Adrenal gland (tissue), 19 donors: ENCODE measurements at places on chromosomes 6 and 20. TPM values are rescaled to one million over a fixed set of nuclear protein-coding genes. Genes with fewer than 3 reads are reported as not detected.
A peak's percentile ranks its signal among the peaks of the same experiment; 100 is the strongest.

DNA sequence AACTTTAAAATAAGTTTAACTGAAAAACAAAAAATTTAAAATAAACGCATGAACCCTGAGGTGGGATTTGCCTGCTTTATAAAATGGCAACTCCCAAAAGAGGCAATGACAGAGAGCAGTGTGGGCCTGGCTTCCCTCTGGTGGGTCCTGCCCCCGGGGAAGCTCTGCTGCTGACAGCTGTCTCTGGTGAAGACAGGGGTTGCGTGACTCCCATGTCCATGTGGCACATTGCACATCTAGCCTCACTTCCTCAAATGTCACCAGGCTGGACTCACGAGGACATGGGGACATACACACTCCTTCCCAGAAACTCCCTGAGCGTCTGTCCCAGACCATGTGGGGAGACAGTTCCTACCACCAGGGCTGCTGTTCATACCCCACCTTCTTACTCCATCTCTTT is 66.2 kb downstream of the ABHD12 start:
- DNase-seq, result peak; percentile 38
- H3K4me3 ChIP-seq, result no peak overlapping the region
- H3K27ac ChIP-seq, result peak overlapping the region; percentile 69
- H3K4me1 ChIP-seq, result no peaks in the 10 kb centered on the region
- no peaks in the 10 kb centered on the region for H3K27me3 ChIP-seq
- H3K36me3 ChIP-seq, result no peaks in the 10 kb centered on the region

DNA sequence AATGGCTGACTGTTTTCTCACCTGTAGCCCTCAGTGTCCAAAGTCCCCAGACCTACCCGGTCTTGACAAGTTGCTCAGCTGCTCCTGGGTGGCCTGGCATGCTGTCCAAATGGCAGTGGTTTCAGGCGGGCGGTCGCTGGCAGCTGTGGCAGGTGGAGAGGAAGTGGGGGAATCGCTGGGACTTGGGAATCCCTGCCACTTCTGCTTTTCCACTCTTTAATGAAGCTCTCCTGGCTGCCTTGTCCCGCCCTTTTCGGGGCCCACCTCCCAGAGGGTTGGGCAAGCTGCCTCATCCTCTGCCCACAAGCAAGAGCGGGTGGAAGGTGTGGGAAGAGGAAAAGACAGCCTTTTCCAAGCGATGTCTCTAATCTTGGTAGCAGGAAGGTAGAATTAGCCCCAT is at the start of gene OCSTAMP:
Gene OCSTAMP (minus strand): TSS at position 194 of the 400 bp plus-strand sequence. CDS start 94 bp downstream, at position 100.
- no peak within 1 kb of the TSS for H3K4me3 ChIP-seq
- no peaks in the 10 kb centered on the region for H3K4me1 ChIP-seq
- no peak for DNase-seq
- H3K27me3 ChIP-seq, result no peaks in the 10 kb centered on the region

- no peak for DNase-seq
- no peaks in the 10 kb centered on the region for H3K27me3 ChIP-seq
- H3K4me3 ChIP-seq, result no peak overlapping the region
- no peak overlapping the region for H3K27ac ChIP-seq
- H3K36me3 ChIP-seq, result no peaks in the 10 kb centered on the region
These were observed 128.7 kb downstream of the TBC1D32 start for GRCh38 chr6:121205569-121205968.

The PACRG gene
- 6.1 TPM for total RNA-seq

The ZC3H12D gene
- total RNA-seq, result 12.0 TPM

GRCh38 chr6:1749041-1749440 is 139.3 kb downstream of the FOXC1 start:
- no peak overlapping the region for H3K27ac ChIP-seq
- H3K4me3 ChIP-seq, result no peak overlapping the region
- no peaks in the 10 kb centered on the region for H3K27me3 ChIP-seq
- no peaks in the 10 kb centered on the region for H3K36me3 ChIP-seq
- H3K4me1 ChIP-seq, result no peaks in the 10 kb centered on the region

DNA sequence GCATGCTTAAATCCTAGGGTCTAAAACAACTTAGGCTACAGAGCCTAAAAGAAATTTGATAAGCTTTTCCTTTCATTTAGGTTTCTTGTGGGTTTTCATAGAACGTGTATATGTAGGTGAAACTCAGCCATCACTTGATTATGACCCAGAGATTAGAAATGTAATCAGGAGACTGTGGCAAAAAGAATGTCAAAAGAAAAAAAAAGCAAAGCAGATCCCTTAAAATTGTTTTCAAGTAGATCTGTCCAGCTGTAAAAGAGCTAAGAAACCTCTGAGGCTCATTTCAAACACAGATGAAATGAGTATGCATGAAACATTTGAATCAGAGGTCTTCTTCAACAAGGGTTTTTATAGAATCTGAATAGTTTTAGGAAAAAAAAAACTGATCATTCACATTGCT is 341.3 kb upstream of the PRDM1 start:
- H3K27ac ChIP-seq, result no peak overlapping the region
- no peak overlapping the region for H3K4me3 ChIP-seq
- H3K27me3 ChIP-seq, result no peaks in the 10 kb centered on the region
- DNase-seq, result no peak
- no peaks in the 10 kb centered on the region for H3K4me1 ChIP-seq
- no peaks in the 10 kb centered on the region for H3K36me3 ChIP-seq

- H3K27ac ChIP-seq, result no peak overlapping the region
- H3K36me3 ChIP-seq, result no peaks in the 10 kb centered on the region
- H3K27me3 ChIP-seq, result no peaks in the 10 kb centered on the region
- DNase-seq, result no peak
- H3K4me1 ChIP-seq, result peaks cover 13% of the 10 kb centered on the region
- no peak overlapping the region for H3K4me3 ChIP-seq
These were observed 14.7 kb upstream of the CDKN1A start for GRCh38 chr6:36663504-36664446.

DNA sequence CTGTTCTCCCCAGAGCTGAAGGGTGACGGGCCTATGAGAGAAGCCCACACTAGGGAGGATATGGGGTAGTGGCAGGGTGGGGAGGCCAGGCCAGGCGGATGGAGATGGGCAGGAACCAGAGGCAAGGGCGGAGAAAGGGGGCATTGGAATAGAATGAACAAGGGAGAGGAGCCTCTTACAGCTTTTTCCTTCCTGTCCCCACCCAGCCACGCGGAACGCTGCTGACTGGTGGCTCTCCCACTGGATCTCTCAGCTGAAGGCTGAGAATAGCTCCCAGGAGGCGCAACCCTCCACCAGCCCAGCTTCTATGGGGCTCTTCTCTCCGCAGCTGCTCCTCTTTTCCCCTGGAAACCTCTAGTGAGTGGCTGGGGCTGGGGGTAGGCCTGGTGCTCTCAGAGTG is 10.8 kb downstream of the DLK2 start:
- no peaks in the 10 kb centered on the region for H3K27me3 ChIP-seq
- H3K4me1 ChIP-seq, result no peaks in the 10 kb centered on the region
- H3K27ac ChIP-seq, result no peak overlapping the region
- peaks cover 84% of the 10 kb centered on the region for H3K36me3 ChIP-seq
- DNase-seq, result no peak
- H3K4me3 ChIP-seq, result no peak overlapping the region

DNA sequence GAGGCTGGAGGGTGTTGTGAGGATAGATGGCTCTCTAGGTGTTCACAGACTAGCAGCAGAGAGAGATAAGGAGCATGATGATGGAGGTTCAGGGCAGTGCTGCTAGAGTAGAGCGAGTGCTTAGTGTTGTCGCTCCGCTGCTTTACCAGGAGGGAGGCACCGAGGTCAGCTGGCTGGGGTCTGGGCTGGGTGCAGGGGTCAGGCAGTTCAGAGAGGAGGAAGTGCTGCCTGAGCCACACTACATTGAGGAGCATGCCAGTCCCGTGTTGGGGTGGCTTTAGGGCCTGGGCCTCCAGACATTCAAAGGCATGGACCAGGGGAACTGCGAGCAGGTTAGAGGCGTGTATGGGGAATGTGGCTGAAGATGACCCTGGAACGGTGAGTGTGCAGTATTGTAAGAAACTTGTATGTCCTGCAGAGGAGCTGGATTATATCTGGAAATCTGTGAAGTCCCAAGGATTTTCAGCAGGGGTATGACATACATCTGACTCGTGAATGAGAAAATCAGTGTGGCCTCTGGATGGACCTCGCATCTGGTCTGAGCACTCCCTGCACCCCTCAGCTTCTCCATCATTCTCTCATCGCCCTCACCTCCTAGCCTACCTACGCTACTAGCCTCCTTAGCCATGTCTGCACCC is 66.9 kb downstream of the IGF2R start:
- no peaks in the 10 kb centered on the region for H3K27me3 ChIP-seq
- no peak overlapping the region for H3K4me3 ChIP-seq
- peak overlapping the region; percentile 58 for H3K27ac ChIP-seq
- peaks cover 9% of the 10 kb centered on the region for H3K4me1 ChIP-seq

DNA sequence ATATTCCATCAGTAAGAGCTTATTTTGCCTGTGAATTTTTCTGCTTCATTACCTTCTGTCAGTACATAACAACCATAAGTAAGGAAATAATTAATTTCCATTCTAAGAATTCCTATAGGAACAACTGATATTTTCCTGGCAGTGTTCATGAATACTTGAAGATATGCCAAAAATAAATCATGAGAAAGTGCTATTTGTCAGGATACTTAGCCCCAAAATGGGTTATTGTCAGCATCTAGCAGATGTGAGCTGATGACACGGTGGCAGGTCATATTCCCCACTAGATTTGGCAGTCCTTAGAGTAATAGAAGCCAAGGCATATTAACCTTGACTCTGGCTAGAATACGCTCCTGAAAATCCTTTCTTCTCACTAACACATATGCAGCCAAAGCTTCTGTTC is 43.2 kb upstream of the CRISP1 start:
- H3K36me3 ChIP-seq, result no peaks in the 10 kb centered on the region
- no peaks in the 10 kb centered on the region for H3K27me3 ChIP-seq
- no peak overlapping the region for H3K27ac ChIP-seq

DNA sequence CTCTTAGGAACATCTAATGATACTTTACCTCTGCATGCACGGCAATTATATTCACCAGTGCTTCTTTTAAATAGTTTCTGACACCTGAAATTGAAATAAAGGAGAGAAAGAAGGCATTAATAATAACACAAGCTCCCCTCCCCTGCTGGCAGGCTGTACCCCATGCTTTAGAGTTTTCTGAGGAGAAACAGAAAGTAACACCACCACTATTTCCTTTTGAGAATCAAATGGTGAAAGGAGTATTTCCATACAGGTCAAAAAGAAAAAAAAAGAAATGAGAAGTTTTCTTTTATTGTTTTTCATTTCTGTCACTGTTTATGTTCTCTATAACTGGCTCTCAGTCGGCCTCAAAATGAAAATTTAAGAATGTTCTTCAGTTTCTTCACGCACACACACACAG is 108.1 kb downstream of the IRF4 start:
- no peak overlapping the region for H3K27ac ChIP-seq
- no peak overlapping the region for H3K4me3 ChIP-seq
- H3K27me3 ChIP-seq, result no peaks in the 10 kb centered on the region

DNA sequence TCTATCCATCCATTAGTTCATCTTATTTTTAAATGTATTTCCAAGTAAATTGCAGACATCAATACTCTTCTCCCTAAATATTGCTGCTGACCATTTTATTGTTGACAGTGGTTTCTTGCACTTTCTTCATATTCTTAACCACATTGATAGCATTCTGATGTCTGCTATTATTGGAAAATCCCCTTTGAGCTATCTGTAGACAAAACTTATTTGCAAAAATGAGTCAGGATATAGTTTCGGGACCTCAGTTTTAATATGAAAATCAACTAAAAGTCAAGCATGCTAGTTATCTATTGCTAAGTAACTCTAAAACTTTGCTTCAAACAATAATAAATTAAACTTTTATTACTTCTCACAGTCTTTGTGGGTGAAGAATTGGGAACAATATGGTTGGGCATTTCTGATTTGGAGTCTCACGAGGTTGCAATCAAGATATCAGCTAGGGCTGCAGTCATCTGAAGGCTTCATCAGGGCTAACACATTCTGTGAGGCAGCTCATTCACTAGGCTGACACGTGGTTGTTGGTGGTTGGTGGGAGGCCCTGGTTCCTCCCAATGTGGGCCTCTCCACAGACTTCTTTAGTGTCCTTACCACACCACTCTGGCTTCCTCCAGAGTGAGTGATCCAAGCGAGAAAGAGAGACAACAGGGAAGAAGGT is 32.7 kb downstream of the CD109 start:
- H3K27ac ChIP-seq, result no peak overlapping the region
- H3K4me3 ChIP-seq, result no peak overlapping the region
- H3K4me1 ChIP-seq, result no peaks in the 10 kb centered on the region
- no peak for DNase-seq
- no peaks in the 10 kb centered on the region for H3K36me3 ChIP-seq

- H3K36me3 ChIP-seq, result no peaks in the 10 kb centered on the region
- no peak overlapping the region for H3K4me3 ChIP-seq
- H3K4me1 ChIP-seq, result peaks cover 9% of the 10 kb centered on the region
- no peaks in the 10 kb centered on the region for H3K27me3 ChIP-seq
These were observed 313.6 kb downstream of the ALDH8A1 start for GRCh38 chr6:134636186-134636799.

The ARFRP1 gene
- 63.8 TPM for total RNA-seq

The RNF144B gene
- total RNA-seq, result 8.4 TPM

- no peaks in the 10 kb centered on the region for H3K36me3 ChIP-seq
- DNase-seq, result no peak
- no peaks in the 10 kb centered on the region for H3K27me3 ChIP-seq
- H3K4me1 ChIP-seq, result no peaks in the 10 kb centered on the region
- no peak overlapping the region for H3K4me3 ChIP-seq
These were observed 59.7 kb downstream of the GPR6 start for GRCh38 chr6:110037726-110038295.

DNA sequence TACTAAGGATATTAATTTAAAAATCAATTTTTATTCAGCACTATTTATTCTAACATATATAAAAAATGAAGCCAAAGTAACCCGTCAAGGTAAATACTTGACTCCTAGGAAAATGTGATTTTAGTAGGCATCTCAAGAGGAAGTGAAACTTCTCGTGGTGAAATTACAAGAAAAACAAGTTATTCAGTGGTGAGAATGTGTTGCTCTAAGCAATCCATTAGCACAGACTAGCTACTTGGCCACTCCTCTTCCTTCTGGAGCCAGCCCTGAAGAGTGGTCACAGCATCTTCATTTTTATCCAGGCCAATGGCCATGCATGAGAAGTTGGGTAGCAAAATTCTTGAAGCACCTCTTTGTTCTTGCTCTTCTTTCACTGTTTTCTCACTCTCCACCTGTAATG is 40.4 kb upstream of the GFRAL start:
- H3K27me3 ChIP-seq, result no peaks in the 10 kb centered on the region
- no peaks in the 10 kb centered on the region for H3K4me1 ChIP-seq
- DNase-seq, result no peak
- no peak overlapping the region for H3K4me3 ChIP-seq
- no peaks in the 10 kb centered on the region for H3K36me3 ChIP-seq

- H3K36me3 ChIP-seq, result no peaks in the 10 kb centered on the region
- no peak overlapping the region for H3K27ac ChIP-seq
- H3K4me3 ChIP-seq, result no peak overlapping the region
- no peaks in the 10 kb centered on the region for H3K4me1 ChIP-seq
- no peak for DNase-seq
These were observed 66.3 kb downstream of the NOL4L start for GRCh38 chr20:32518593-32519380.
